ENCODE measurements at places on chromosomes 5 and 9.
A peak's percentile ranks its signal among the peaks of the same experiment; 100 is the strongest.

DNA sequence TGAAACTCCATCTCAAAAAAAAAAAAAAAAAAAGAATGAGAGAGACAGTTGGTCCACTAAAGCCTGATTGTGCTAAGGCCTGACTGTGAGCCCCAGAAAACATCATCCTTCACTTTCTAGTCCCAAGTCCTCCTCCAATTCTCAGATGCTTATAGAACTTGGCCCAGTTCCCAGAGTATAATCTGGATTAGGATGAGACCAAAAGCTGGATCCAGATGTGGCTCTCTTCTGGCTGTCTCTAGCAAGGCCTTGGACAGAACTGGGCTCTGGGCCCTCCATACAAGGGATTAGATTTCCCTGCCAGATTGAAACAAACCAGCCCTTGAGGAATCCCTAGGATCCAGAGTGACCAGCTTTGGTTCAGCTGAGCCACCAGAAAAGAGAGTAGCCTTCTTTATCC, 98.4 kb upstream of the ZNF366 start:
- DNase-seq, result no peak

- no peak for DNase-seq
These were observed 456.8 kb downstream of the EBF1 start for GRCh38 chr5:158642879-158643278.

- peak; percentile 14 for DNase-seq
These were observed 45.8 kb downstream of the FRMPD1 start for GRCh38 chr9:37696528-37696927.

DNA sequence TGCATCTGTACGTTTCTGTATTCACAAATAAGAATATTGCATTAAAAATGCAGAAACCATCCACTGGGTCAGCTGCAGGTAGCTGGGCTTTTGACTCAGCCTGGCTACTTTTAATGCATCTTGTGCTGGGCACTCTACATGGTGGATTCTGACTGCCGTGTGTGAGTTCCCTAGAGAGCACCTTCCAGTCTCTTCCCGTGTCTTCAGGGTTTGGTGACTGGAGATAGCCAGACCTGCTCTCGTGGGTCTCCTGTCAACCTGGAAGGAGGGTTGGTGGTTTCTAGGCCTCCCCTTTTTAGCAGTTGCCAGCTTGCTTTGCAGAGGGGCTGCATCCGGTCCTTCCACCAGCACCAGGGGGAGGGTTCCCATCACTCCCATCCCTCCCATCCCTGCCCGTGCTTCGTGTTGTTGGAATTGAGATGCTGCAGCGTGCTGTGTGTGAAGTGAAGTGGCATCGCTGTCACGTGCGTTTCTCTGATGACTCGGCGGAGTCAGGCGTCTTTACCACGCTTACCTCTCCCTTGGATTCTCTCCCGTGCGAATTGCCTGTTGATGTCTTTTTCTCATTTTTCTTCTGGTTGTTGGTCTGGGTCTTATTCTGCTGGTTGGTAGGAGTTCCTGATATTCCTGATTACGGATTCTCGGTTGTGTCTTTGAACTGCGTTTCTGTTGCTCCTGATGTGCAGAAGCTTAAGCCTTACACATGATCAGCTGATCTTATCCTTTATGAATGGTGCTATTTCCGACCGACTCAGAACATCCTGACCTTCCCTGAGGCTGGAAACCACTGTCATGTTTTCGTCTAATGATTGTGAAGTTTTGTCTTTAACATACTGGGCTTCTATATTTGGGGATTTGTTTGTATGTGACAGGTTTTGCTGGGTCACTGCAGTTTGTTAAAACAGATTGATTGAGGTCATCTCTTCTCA, 16.9 kb downstream of the FBXW5 start:
- no peak for DNase-seq

GRCh38 chr5:76689321-76690036, 26.4 kb upstream of the F2R start:
- DNase-seq, result no peak

- DNase-seq, result no peak
These were observed 62.2 kb upstream of the ZNF462 start for GRCh38 chr9:106800701-106801270.

- no peak for DNase-seq
These were observed 50.6 kb downstream of the ALDH1A1 start for GRCh38 chr9:72902268-72902667.

GRCh38 chr5:35024911-35025510, 22.7 kb downstream of the AGXT2 start:
- DNase-seq, result no peak

DNA sequence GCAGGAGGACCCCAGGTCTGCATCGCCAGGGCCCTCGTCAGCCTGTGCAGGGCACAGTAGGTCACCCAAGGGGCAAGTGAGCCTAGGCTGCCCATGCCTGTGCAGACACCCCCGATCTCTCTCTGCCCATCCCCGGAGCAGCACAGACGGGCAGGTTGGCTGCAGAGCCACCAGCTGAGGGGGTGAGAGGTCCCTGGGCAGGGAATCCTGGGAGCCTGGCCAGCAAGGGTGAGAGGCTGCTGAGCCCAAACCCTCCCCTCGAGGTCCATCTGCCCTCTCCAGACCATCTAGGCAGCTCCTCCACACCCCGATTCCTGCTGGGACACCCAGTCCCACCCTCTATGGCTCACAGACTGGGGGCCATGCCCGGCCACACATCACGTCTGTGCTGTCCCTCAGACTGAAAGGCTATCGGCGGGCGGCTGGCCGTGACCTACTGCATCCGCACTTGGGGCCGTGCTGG, 2.8 kb upstream of the DPP7 start:
- no peak for DNase-seq

GRCh38 chr5:102539562-102539961, 40.8 kb upstream of the SLCO6A1 start:
- DNase-seq, result no peak

GRCh38 chr9:133344071-133344470, 3.9 kb downstream of the MED22 start:
- DNase-seq, result no peak

DNA sequence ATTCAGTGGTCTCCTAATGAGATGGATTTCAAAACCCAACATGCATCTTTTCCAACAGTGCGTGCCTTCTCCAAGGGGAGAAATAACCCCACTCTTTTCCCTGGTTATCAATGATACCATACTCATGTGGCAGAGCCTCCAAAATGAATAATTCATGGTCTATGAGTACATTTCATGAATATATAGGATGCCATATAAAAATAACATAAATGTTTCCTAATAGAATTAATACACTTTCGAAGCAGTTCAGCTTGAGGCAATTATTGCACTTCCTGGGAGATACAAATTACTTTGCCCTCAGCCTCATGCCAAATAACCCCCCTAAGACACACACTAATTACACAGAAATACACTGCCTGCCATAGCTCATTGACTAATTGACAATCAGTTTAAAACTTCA, 318.6 kb downstream of the ZSWIM6 start:
- no peak for DNase-seq

- DNase-seq, result no peak
These were observed 346.5 kb downstream of the NFIB start for GRCh38 chr9:13967438-13967837.

DNA sequence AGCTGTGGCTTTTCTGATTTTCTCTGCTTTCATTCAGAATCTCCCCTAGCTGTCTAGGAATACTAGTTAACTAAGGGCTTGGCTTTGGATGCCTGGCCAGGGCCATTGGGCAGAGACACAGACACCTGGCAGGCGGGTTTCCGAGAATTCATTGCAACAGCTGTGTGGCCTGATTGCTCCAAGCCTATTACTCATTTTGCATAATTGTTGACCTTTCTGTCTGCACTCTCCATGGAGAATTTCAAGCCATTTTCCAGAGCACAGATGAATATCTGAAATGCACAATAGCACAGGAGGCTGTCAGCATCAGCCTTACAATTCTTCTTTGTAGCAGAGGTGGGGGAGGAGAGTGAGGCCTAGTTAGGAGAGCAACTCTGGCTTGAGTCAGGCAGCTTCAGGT, 310.5 kb downstream of the DMAC1 start:
- no peak for DNase-seq

- no peak for DNase-seq
These were observed 140.8 kb upstream of the ADAMTSL1 start for GRCh38 chr9:18333157-18333556.

DNA sequence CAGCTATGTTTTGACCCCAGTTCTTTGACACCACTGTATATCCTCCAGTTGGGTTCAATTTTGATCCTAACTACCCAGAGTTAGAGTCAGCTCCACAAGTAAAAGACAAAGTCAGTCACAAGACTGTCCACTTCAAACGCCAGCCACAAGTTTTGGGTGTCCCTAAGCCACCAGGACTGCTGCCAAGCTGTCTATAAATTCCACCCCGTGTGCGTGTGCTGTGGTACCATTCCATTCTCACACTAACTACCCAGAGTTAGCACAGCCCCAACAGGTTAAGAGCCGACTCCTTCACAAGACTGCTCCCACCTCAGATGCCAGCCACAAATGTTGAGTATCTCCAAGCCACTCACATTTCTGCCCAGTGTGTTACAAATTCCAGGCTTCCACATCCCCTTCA, 56.7 kb downstream of the APC start:
- DNase-seq, result no peak

GRCh38 chr5:91381774-91382359, 1.2 kb downstream of the ARRDC3 start:
- peak; percentile 91 for DNase-seq

DNA sequence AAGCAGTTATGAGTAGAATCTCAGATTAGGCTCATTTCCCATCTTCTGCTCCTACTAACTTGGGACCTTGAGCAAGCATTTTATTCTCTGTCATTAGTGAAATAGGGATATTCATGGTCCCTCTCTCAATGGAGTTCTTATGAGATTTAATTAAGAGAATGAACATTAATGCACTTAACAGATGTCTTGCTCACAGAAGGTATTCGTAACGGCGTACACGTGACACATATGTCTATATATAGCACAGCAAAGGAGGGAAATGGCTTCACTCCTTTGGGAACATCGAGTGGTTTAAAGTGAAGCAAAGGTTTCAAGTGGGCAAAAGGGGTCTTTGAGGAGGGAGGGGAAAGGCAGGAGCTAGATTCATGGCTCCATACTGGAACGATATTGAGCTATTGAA, 24.6 kb downstream of the KDM4C start:
- no peak for DNase-seq

DNA sequence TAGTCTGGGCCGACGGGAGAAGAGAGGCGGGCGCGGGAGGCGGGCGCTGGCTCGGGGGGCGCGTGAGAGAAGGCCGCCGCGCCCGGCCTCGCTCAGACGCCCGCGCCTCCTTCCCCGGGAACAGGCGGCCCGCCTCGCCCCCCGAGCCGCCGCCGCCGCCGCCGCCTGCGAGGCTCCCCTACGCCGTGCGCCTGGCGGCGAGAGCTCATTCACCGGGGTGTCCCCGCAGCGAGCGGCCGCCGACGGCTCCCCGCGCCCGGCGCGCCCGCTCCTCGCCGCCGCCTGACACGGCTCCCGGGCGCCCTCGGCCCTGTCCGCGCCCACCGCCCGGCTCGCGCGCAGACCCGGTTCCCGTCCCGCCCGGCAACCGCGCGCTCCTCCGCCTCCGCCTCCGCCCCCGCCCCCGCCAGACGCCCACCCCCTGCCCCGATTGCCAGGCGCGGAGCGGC, at the start of gene GNAQ:
Gene GNAQ, minus strand, starts transcription at position 368 of the 449 bp plus-strand sequence. CDS start 576 bp downstream, outside the sequence.
- no peak for DNase-seq

- DNase-seq, result no peak
These were observed 20.0 kb upstream of the ZCCHC7 start for GRCh38 chr9:37100327-37100726.

- peak; percentile 68 for DNase-seq
These were observed 159.5 kb downstream of the GNA14 start for GRCh38 chr9:77488439-77489126.

DNA sequence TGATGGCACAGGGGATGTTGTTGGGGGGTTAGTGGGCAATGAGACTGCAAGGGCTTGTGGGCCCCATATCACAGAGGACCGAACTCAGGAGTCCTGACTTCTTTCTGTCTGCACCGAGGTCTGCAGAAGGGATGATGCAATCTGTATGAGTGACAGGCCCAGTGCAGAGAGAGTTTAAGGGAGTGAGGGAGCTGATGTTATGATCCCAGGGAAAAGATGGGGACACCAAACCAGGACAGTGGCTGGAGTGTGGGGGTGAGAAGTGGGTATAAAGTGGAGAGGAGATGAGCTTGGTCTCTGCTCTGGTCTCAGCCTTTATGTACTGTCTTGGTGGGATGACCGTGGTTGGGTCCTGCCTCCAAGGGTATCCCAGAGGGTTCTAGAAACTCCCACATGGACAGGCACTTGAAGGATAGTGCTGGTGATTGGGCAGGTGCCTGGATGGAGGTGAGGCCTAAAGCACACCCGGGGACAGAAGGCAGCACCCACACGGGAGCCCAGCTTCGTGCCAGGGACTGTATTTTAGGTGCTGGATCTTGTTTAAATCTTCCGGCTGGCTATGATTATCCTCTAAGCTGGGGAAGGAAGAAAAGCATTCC, 21.9 kb downstream of the GSN start:
- DNase-seq, result no peak

DNA sequence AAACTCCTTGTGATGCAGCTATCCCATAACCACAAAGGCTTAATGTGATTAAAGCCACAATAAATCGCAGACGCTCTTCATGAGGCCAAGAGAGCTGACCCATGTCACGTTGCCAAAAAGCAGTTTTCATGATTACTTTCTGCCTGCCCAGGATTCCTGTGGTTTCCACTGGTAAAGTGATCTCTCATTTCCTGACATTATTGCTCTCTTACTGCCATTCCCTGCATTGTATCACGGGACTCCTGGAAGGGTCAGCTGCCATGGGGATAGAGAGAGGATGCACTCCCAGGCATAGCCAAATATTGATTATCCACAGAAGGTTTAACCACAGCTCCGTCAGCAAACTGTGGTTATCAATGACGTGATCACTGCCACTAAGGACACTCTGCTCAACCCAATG, 103.8 kb upstream of the SLC1A3 start:
- DNase-seq, result no peak

- DNase-seq, result no peak
These were observed 39.8 kb downstream of the MPDZ start for GRCh38 chr9:13239660-13240059.

All from Karpas-422 (cell line).